ENCODE measurements at places on chromosomes 1 and 21.

DNA sequence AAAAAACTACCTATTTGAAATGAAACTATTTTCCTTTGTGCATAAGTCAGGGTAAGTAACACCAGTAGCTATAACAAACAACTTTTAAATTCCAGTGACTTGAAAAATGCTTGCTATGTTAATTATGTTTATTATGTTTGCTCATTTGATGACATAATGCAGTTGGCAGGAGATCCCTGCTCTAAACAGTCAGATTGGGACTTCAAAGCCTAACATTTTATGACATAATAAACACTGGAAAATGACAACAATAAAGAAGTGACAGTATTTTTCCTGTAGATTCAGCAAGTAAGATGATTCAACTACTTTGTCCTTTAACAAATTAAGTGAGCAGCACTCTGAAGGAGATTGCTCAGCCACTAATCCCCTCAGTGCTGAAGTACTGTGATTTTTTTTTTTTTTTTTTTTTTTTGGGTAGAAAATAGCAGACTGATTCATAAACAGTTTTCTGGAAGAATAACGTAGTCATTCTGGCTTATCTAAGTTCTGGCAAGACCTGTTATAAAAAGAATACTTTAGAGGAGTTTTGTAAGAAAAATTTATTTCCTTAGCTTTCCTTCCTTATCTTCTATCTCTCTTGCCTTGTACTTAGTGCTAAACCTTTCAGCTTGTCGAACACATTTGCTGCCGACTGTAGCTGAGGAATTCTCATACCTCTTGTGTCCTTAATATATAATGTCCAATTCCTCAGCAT is 207.2 kb downstream of the PTGER3 start:
- DNase-seq = no peak

DNA sequence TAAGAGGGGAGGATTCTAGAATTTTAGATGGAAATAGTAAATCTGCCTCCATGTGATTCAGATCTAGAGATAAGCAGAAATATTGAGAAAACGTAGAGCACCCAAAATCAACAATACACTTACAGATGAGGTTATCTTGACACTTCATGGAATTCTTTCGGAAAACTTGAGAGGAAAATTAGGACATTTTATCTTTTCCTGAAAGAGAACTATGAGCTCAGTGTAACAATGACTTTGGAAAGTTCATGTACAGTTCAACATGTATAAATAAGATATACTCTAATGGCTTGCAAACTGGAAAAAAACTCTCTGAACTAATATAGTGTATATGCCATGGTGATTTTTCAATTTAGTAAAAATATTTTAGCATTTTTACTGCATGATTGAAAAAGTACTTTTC is 338.1 kb upstream of the NEGR1 start:
- no peak for DNase-seq

GRCh38 chr1:53728702-53729455 is 10.1 kb downstream of the GLIS1 start:
- no peak for DNase-seq

GRCh38 chr1:182446033-182446669 is 3.8 kb upstream of the RGSL1 start:
- peak; percentile 56 for DNase-seq

GRCh38 chr1:25544243-25544764 is 898 bp downstream of the LDLRAP1 start:
- no peak for DNase-seq

GRCh38 chr1:57024855-57025254 is 59.0 kb upstream of the C8B start:
- DNase-seq = no peak

DNA sequence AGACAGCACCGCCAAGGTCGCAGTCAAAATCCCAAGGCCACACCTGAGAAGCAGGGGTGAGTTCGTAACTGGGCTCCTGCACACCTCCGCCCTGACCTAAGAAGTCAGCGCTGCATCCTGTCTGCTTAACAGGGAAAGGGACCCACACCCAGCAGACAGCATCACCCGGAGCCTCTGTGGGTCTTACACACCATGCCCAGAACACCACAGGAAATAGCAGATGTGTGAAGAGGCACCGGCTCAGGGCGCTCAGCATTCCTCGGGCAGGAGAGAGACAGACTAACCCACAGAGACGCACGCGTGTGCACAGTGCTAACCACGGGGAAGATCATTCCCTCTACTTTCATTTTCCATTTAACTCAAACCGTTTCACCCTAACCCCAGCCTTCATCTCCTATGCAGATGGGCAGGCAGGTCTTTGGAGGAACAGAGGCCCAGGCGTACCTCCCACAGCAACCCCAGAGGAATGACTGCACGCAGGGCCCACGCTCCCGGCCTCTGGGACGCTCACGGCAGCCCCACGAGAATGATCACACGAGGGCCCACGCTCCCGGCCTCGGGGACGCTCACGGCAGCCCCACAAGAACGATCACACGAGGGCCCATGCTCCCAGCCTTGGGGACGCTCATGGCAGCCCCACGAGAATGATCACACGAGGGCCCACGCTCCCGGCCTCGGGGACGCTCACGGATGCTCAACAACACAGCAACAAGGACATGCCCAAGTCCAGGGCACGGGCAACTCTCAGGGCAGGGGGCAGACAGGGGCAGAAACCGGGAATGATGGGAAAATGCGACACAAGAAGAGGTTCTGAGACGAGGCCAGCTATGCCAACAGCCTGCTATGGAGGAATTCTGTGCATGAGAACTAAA is 20.9 kb downstream of the POFUT2 start:
- DNase-seq = no peak

DNA sequence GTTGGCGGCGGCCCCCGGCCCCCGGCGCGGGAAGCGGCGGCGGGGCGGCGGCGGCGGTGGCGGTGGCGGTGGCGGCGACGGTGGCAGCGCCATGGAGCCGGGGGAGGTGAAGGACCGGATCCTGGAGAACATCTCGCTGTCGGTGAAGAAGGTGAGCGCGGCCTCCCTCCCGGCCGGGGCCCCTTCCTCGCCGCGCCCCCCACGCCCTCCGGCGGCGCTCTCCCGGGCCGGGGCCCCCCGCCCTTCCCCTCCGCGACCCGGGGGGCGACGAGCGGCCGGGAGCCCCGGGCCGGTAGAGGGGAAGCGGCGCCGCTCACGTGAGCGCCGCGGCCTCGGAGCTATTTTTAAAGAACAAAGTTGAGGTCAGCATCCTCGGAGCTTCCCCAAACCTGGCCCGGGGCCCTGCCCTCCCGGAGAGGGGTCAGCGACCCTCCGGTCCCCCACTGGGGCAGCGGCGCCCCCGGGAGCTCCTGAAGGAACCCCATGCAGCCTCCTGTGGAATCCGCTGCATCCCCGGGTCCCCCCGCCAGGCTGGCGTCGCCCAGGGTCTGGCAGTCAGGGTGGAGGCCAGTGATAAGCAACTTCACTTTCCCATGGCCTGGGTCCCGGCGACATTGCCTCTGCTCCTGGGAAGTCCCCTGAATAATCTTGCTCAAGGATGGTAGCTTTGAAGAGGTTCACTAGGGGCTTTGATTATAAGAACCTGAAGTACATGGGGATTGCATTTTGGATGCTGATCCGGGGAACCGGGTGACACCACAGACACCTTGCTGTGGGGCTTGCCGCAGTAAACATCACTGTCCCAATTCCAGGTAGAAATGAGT is 560 bp downstream of the PLEKHM2 start:
- DNase-seq = peak; percentile 84

DNA sequence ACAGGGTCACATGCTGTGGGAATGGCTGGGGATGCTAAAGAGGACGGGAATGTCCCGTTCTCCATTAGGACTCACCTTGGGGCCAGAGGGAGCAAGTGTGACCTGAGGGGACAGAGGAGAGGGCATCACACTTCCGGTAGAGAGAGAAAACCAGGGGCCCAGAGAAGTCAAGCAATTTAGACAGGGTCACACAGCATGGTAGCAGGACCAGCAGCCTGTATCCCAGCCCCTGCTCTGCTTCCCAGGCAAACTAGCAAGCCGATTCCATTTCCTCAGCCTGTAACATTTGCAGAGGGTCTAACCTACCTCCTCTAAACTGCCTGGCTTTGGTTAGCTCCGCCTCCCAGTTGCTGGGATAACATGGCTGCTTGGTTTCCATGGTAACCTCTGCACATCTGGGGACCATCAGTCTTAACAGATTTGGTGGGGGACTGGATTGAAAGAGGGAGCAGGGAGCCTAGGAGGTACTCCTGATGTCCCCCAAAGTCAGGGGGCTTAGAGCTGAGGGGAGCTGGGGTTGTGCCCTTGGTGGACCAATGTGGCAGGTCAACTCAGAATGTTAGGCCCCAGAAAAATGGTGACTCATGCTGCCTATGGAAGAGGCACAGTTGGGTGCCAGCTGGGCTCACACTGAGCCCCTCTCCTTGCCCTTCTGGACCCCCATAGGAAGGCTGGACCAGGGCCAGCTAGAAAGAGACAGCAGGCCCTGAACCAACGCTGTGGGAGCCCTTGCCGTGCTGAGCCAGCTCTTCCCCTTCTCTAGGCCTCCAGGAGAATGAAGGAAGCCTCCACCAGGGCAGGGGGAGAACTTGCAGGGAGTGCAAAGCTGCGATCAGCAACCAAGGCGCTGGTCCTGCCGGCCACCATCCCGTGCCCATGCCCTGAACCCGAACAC is 9.5 kb downstream of the COL16A1 start:
- no peak for DNase-seq

DNA sequence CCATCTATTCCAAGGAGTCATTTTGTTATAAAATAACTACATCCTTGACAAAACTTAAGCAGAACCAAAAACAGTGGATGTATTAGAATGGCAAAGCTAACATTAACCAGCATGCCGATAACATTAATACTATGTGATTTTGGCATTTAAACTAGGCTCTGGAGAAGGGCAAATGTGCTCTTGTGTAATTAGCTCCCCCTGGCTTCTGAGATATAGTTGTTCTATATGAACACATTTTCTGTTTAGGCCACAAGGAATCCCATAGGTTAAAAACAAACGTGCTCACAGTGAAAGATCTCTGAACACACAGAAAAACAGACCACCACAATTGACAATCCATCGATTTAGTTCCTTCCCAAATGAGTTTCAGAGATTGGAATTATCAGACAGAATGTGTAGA is 57.4 kb upstream of the TARS2 start:
- DNase-seq = peak; percentile 51

DNA sequence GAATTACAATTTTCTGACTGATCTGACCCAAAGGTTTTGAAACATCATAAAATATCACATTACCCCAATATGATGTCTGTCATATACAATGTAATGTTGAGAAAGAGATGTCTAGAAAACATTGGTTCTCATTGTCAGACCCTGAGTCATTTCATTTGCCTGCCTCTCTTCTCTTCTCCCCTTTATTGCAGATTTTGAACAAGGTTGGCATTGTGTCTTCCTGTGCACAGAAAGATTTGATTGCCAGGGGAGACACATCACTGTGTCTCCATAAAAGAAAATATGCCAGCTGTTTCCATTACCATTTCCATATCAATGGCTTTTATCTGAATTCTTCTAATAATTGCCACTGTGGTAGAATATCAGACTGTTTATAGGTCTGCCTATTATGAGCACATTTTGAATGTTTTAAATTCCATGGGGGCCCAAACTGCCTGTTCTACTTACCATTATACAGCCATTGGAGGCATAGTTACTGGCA is 65.6 kb downstream of the IFI44 start:
- no peak for DNase-seq

DNA sequence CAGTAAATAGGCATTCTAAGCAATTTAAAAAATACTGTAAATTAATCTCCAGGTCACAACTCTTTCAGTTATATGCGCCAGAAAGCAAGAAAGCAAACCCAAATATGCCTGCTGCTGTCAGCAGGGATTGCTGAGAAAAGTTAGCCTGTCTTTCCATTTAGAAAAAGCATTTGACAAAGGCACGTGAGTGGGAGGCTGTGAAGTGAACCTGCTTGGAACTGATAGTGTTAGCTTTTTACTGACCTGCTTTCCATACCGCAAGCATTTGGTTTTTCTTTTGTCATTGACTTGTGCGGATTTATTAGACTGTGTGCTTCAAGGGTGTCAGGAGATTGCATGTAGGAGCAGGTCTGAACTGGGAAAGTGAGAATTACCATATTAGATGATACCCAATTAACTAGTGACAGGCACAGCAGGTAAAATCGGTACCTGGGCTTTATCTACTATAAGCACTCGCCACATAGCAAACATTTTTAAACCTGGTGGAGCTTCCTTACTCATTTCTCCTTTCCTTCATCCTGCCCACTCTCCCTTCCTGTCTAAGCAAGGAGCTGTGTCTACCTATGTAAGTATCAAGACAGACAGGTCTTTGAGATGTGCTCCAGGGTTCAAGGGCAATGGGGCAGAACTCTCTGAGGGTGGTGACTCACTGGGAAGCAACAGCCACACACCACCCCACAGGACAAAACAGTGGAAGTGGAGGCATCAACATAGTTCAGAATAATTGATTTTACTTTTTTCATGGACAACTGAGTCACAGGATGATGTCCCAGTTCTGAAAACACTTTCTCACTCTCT is 323.9 kb downstream of the DISC1 start:
- DNase-seq = no peak

DNA sequence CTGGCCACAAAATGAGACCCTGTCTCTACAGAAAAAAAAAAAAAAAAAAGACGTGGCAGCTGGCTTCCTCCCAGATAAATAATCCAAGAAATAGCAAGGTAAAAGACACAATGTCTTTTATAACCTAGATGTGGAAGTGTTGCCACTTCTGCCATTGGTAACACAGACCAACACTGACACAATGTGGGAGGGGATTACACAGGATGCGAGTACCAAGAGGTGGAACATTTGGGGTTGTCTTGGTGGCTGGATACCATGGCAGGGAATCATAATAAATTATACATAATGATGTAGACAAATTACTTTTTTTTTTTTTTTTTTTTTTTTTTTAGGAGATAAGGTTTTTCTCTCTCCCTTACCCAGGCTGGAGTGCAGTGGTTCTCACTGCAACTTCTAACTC is 6.0 kb upstream of the NEXN start:
- no peak for DNase-seq

GRCh38 chr1:199124351-199124750 is 485.5 kb downstream of the PTPRC start:
- no peak for DNase-seq

- no peak for DNase-seq
Measured at GRCh38 chr1:10484521-10484920, 9.8 kb downstream of the PEX14 start.

- no peak for DNase-seq
Measured at GRCh38 chr1:75165264-75165663, 31.1 kb downstream of the LHX8 start.

DNA sequence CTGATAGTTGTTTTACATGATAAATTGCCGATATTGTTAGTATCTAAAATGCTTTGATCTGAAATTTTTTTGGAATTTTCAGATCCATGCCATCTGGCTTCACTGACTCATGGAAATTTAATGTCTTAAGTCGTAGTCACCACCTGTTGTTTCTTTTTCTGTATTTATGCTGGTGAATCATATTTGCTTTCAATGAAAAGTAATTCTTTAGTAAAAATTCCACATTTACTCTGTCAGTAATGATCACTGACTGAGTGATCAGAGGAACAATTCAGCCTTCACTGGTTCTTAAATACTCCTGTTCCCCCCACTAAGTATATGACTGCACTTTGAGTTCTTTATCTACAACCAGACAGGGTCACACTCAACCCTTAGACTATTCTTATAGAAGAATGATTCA is 185.6 kb upstream of the NRIP1 start:
- no peak for DNase-seq
